ENCODE measurements at places on chromosomes 2 and 18.

GRCh38 chr18:8928847-8929780, 173.4 kb upstream of the NDUFV2 start:
- no peak for DNase-seq

GRCh38 chr2:119004602-119005001, 62.6 kb downstream of the MARCO start:
- DNase-seq, result no peak

- no peak for DNase-seq
These were observed 20.8 kb downstream of the TLK1 start for GRCh38 chr2:171139860-171140259.

DNA sequence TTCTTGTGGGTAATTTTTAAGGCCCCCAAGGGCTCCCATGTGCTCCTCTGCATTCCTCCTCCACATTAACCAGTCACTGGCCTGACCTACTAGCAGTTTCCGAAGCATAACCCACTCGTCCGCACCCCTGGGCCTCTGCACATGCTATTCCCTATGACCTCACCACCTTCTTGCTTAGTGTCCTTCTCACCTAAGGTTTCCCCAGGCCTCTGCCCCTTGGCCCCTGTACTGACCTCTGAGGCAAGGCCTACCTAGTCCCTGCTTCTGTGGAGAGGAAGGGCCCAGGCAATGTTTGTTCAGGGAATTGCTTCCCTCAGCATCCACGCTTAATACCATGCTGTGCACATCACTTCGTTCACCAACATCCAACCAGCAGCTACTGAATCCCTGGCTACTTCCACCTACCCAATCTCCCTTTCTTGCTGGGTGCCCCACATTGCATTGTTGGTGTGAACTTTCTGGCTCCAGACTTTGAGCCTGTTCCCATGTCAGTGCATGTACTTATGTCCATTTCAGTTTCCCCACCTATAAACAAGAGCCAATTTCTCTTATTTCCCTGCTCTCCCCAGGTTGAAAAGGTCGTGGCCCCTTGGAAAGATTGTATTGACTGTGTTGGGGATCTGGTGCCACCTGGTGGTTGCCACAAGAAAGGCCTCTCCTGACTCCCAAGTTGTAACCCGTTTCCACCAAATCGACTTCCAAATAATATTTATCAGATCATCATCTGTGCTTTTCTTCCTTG, 19.2 kb upstream of the TMEM177 start:
- DNase-seq, result peak; percentile 11

- no peak for DNase-seq
These were observed 117.3 kb downstream of the MTCL1 start for GRCh38 chr18:8822643-8823042.

- DNase-seq, result no peak
These were observed 43.8 kb downstream of the LTBP1 start for GRCh38 chr2:32990556-32990955.

DNA sequence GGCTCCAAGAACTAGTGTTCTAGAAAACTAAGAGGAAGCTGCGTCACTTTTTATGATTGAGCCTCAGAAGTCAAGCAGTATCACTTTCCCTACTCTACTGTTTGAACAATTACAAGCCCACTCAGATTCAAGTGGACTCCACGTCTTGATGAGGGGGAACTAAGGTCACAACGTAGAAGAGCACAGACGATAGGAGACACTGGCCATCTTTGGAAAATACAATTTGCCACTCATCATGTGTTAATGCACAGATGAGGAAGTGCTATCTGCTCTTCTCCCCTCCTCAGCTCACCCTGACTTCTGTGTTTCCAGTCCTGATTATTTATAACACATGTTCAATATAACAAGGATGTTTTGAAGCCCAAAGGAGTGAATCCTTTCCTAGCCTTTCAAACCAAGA, 76.1 kb upstream of the CYP1B1 start:
- DNase-seq, result no peak

GRCh38 chr2:85753525-85754312, at the start of gene ATOH8:
Gene ATOH8 (plus strand): TSS chr2:85753991. CDS start chr2:85754190, 199 bp downstream.
- DNase-seq, result peak; percentile 67

DNA sequence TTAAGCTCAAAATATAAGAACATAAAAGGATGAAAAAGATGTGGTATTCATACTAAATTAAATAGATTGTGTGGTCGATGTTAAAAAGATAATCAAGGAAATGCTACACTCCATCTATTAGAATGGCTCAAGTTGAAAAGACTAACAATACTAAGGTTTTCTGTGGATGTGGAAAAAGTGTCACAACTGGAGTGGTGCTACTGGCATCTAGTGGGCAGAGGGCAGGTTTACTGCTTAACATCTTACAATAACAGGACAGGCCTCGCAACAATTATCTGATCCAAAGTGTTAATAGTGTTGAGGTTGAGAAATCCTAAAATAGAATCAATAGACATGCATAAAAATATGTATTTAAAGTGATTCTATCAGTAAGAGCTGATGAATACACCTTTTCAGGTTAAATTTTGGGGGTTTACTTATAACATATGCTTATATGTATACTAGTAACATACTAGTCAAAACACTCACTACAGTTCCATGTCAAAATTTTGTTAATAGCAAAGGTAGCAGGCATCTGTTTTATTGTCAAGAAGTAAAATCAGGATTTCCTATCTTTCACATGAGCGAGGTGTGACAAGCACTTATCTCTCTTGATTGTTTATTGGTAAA, 91.5 kb upstream of the TMEFF2 start:
- DNase-seq, result peak; percentile 5

DNA sequence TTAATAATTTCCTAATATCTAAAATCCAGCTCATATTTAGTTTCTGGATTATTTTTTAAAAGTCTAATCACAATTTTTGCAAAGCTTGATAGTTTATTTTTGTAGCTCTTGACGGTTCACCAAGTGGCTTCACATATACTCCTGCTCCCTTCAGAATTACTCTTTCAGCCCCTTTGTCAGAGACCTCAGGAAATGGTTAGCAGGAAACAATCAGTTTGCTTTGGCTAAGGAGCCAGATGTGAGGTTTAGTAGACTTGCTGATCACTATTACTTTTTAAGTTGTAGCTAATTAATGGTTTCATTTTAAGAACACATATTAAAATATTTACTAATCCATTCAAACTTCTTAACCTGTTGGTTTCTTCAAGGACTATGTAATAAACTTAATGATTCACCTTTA, 2.3 kb downstream of the RBBP8 start:
- DNase-seq, result no peak

DNA sequence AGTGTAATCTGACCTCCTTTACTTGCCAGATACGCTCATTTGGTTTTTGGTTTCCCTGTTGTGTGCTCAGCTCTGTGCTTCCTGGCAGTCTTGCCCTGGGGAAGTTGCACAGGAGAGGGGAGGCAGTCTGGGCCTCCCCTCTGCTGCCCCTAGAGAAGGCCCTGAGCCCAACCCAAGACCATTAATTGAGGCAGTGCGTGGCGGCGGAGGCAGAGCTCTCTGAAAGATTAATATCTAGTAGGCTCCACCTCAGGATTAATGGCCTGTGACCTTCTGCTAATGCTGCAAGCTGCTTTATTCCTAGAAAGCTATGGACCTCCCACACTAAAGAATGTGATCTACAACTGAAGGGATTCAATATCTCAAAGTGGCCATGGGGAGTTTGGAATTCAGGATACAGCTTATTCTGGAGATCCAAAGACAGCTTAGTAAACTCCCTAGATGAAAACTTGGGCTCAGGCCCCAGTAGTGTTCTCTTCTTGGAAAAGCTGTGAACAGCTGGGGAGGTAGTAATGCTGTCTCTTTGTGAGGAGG, 41.4 kb upstream of the MAPRE2 start:
- DNase-seq, result no peak

DNA sequence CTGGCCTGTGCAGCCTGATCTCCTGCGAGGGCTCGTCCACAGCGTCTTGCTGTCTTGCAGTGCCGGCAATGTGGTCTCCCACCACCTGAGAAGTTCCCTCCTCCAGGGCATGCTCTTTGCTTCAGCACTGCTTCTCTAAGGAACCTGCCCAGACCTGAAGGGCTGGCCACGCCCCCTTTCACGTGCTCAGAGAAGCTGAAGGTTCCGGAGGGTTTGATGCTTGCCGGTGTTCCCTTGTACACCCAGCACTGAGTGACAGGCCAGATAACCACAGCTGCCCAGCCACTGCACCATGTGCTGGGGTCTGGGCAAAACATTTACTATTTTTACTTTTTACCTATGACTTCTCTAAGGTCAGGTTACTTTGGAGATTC, 1.7 kb upstream of the POLR2D start:
- no peak for DNase-seq

DNA sequence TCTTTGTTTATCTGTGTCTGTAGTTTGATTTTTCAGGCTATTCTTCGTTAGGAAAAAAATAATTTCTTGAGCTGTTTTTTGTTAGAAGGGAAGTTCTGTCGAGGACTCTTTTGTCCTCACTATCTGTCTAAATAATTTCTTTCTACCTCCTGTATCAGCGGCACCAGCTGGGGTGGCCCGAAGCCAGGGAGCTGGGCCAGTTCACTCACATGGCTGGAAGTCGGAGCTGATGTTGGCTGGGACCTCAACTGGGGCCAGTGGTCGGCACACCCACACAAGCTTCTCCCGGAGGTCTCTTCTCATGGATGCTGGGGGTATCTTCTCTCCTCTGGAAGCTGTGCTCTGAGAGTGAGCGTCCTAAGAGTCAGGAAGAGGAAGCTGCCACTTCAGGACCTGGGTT, 8.0 kb upstream of the PDIA6 start:
- no peak for DNase-seq

DNA sequence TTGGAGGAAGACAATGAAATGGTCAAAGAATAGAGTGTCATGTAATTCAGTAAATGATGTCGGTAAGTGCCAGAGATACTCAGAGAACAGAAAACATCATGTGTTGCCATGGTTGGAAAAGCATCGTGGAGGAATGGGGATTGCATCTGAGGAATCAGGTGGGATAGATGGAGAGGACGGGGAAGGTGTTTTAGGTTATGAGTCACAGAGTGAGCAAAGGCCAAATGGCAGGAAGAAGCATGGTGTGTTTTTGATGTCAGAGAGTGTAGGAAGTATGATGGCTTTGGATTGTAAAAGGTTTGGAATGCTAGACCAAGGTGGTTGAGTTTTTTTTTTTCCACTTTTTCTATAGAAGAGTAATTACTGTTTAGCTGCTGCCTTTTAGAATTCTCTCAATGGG, 27.5 kb upstream of the CD28 start:
- DNase-seq, result no peak

GRCh38 chr2:102048465-102048864, 56.7 kb downstream of the IL1R2 start:
- DNase-seq, result no peak

GRCh38 chr2:230875347-230876315, 10.9 kb downstream of the ITM2C start:
- no peak for DNase-seq

DNA sequence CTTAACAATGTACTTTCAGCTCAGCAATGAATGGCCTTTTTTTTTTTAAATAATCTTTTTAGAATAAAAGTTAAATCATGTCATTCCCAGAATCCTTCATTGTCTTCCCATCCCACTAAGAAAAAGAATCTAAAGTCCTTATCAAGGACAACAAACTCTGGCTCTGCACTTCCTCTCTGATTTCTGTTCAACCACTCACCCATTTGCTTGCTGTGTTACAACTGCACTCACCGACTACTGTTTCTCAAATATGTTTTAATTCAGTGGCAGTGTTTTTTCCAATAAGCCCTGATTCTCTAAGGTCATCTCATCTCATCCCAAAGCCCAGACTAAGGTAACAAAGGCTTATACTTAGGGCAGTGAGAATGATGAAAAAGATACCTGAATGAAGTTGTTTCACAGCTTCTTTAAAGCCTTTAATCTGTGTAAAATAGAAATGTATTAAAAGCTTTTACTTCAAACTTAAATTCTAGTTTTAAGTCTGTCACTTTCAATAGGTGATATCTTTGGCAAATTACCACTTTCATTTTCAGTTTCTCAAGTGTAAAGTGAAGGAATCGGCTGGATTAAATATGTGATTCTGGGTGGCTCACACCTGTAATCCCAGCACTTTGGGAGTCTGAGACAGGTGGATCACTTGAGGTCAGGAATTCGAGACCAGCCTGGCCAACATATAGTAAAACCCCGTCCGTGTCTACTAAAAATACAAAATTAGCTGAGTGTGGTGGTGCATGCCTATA, 87.6 kb downstream of the RBBP8 start:
- no peak for DNase-seq

- no peak for DNase-seq
These were observed 114.5 kb downstream of the GYPC start for GRCh38 chr2:126770466-126770865.

DNA sequence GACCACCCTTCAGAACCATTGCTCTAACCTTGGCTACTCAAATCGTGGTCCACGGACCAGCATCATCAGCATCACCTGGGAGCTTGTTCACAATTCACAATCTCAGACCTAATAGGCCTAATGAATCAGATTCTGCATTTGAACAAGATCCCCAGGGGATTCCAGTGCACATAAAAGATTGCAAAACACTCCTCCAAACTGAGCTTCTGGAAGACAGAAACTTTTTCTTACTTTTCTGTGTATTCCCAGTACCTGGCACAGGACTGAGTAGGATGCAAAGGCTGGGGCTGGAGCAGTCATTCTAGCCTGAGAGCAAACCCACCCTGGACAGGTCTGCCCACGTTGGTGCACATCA, 115.1 kb upstream of the COPS8 start:
- no peak for DNase-seq

DNA sequence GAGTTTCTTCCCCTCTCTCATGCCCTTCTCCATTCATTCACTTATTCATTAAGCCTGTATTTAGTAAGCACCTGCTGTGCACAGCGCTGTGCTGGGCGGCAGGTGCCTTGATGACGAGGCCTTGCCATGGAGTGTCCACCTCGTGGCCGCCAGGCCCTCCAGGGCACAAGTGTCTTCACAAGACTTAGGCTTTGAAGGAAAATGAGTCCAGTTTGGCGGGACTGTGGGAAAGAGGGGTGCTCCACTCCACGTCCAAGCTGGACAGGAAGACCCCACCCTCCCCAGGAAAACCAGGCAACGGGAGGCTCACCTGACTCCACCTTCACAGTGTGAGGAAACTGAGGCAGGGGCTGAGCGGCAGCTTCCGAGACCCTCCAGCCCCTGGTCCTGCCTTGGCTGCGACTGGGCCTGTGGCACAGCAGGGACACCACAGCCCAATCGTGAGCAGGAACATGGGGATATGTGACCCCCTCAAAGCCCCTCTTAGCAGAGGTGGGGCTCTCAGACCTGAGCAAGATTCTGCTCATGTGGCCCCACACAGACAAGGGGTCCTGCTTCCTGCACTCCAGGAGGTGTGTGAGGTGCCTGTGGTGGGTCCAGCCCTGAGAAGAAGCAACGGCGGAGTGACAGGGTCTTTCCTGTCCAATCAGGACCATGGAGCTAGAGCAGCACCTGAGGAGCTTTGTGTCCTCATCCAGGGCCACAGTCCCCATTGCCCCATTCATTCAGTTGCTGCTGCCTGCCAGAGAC, 110.3 kb upstream of the ODC1 start:
- no peak for DNase-seq

DNA sequence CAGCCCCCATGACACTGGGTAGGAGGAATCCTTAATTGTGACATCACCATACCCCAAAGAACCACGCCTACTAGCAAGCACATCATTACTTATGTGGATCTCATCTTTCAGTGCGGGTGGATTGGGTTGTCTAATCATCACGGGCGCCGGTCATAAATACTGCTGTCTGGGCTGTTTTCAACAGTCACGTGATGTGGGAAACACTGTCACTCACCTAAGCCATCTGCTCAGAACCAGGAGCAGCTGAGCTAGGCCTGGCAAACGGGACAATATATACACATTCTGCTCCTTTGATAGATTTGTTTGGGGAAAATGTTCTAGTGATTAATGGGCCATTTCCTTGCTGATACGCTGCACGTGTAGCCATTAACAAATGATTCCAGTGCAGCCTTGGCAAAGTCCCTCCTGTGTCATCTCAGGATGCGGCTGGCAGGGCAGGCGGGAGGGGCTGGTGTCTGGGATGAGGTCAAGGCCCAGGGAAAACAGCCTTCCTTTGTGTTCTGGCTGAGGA, 145.9 kb upstream of the COPS8 start:
- DNase-seq, result no peak
